ENCODE measurements at places on chromosomes 12 and 14. TPM values are rescaled to one million over a fixed set of nuclear protein-coding genes. Genes with fewer than 3 reads are reported as not detected.

BCL7A gene
- total RNA-seq, result 23.8 TPM

BORCS5 gene
- 12.7 TPM for total RNA-seq

PZP gene
- total RNA-seq, result not detected

NFATC4 gene
- total RNA-seq, result 14.0 TPM

WDHD1 gene
- 8.0 TPM for total RNA-seq

PDE3A gene
- total RNA-seq, result 1.8 TPM

FSCB gene
- total RNA-seq, result not detected

SSPN gene
- 1.7 TPM for total RNA-seq

SALL2 gene
- 17.1 TPM for total RNA-seq

OR6C76 gene
- total RNA-seq, result not detected

GSG1 gene
- not detected for total RNA-seq

SDR9C7 gene
- not detected for total RNA-seq

MYO1H gene
- not detected for total RNA-seq

SEL1L gene
- 82.6 TPM for total RNA-seq

VSIG10 gene
- total RNA-seq, result 22.0 TPM

C3AR1 gene
- total RNA-seq, result 0.41 TPM

SMCO3 gene
- not detected for total RNA-seq

FERMT2 gene
- total RNA-seq, result 86.3 TPM

SRRM4 gene
- total RNA-seq, result 0.42 TPM

TC2N gene
- 9.6 TPM for total RNA-seq

CPNE6 gene
- not detected for total RNA-seq

IFNG-AS1 gene
- not detected for total RNA-seq

SPIC gene
- not detected for total RNA-seq

OR6C4 gene
- not detected for total RNA-seq

RPGRIP1 gene
- total RNA-seq, result not detected

RBM23 gene
- 96.1 TPM for total RNA-seq

KRT6B gene
- not detected for total RNA-seq

REP15 gene
- total RNA-seq, result 1.3 TPM

PTPN21 gene
- 12.5 TPM for total RNA-seq

CCDC197 gene
- not detected for total RNA-seq

CPSF6 gene
- 35.6 TPM for total RNA-seq

BCL11B gene
- 2.3 TPM for total RNA-seq

CD4 gene
- total RNA-seq, result 0.08 TPM

CD27 gene
- not detected for total RNA-seq

STAB2 gene
- not detected for total RNA-seq

AKAP3 gene
- total RNA-seq, result 6.6 TPM

EPYC gene
- total RNA-seq, result not detected

TAS2R9 gene
- total RNA-seq, result not detected

KRT77 gene
- total RNA-seq, result not detected

THTPA gene
- 8.5 TPM for total RNA-seq

NRXN3 gene
- total RNA-seq, result 1.6 TPM

HOXC12 gene
- not detected for total RNA-seq

KIAA0586 gene
- total RNA-seq, result 21.4 TPM

KRT84 gene
- total RNA-seq, result not detected

All from kidney epithelial cell (primary cell).